ENCODE measurements at places on chromosomes 5 and 9.

DNA sequence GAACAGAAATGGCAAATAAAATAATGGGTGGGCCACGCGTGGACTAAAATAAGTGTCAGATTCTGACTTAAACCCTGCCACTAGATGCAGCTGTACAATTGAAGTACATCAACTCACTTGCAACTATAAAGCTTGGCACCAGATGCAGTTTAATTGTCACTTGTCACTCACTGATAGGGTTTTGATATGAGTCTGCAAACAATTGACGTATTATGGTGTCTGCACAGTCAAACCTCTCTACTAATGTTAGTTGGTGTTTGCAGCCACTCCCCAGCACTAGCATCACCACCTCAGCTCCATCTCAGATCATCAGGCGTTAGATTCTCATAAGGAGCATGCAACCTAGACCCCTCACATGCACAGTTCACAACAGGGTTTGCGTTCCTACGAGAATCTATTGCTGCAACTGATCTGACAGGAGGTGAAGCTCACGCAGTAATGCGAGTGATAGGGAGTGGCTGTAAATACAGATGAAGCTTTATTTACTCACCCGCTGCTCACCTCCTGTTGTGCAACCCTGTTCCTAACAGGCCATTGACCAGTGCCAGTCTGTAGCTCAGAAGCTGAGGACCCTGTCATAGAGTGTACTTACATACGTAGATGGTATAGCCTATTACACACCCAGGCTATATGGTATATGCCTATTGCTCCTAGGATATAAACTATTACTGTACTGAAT, 72.1 kb upstream of the SEMA6A start:
- DNase-seq, result no peak

- DNase-seq, result no peak
Observed at GRCh38 chr5:178382754-178383164, 150.2 kb upstream of the PHYKPL start.

DNA sequence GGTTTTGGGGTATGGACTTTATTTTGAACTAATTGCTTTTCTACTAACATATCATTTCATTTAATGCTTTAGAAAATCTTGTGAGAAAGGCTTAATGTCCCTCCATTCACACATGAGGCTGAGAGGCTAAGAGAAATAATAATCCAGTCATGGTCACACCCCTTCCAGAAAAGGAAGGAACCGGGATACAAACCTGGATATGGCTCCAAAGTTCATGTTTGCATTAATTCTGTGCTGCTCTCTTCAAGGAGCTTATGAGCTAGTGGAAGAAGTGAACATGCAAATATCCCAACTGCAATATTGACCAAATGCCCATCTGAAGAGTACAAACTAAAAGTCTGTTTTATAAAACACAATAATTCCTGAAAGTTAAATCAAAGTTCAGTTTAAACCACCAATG, 732.1 kb upstream of the RIOK2 start:
- DNase-seq, result no peak

DNA sequence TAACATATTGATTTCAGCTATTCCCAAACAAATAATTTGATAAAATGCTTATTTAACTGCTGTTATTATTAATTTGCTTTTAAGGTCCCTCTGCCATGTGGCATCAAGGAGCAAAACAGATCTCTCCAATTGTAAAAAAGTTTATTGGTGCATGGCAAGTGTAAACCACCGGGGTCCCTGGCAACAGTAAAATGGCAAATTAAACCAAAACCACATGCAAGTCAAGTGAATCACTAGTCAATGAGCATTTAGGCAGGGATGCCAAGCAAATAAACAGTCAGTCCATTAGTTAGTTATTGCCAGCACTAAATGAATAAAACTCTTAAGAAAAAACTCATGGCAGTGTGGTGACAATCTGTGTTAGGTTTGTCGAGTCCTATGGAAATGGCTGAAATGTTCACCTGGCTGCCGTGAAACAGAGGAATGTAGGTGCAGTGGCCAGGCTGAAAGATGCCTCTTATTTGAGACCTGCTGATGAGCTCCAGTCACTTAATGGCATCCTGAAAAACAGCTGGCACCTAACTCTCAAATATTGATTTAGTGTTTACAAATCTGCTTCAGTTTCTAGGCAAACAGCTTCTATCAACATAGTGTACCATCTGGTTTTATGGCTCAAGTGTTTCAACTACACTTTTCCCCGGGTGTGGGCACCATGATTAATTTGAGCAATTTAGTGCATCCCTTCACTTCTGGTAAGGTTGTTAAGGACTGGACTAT, 296.5 kb upstream of the ITGA1 start:
- DNase-seq, result no peak

GRCh38 chr5:68242743-68243142, 27.2 kb downstream of the PIK3R1 start:
- DNase-seq, result peak; percentile 58

GRCh38 chr5:21225223-21226064, 1237.4 kb upstream of the CDH18 start:
- DNase-seq, result no peak

DNA sequence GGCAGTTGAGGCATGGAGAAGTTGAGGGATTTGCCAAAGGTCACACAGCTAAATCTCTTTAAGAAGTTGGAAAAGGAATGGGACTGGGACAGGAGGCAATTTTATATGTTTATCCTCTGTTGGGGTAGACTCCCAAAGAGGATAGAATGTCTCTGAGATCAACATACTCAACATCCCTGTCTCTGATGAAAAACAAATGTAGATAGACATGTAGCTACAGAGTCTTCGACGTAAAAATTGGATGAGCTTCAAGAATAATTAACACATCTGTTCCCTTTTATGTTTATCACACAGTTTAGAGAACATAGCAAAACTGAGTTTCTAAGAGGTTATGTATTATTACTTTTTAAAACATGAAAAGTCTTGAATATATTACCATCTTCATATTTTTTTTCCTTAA, 204.6 kb upstream of the CD180 start:
- no peak for DNase-seq

DNA sequence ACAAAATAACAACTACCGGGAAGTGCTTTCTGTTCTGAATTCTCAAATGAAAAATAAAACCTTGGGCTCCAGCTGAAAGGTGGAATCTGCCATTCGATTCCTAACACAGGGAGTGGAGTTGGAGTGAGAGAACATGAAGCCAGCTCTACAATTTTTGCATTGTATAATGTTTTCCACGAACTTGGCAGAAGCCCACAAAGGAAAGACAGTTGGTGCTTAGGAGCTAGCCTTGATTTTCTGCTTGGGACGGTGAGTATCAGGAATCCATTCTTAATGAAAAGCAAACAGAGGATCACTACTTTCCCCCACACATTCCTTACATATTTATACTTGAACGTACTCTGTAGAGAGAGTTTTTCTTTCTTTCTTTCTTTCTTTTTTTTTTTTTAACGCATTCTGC, 74.2 kb upstream of the FBXL7 start:
- peak; percentile 0 for DNase-seq

DNA sequence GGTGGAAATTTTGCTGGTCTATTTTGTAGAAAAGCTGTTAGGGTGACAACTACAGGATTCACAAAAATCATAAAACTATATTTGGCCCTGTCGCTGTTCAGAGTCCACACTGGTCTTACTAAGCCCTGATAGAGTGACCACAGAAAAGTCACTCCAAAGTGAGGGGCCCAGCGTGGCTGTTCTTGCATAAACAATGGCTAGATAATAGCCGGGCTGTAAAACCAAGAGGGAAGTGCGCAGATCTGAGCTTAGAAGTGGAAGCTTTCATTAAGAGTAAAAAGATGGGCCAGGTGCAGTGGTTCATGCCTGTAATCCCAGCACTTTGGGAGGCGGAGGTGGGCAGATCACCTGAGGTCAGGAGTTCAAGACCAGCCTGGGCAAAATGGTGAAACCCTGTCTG, 15.5 kb upstream of the CTSL start:
- no peak for DNase-seq

DNA sequence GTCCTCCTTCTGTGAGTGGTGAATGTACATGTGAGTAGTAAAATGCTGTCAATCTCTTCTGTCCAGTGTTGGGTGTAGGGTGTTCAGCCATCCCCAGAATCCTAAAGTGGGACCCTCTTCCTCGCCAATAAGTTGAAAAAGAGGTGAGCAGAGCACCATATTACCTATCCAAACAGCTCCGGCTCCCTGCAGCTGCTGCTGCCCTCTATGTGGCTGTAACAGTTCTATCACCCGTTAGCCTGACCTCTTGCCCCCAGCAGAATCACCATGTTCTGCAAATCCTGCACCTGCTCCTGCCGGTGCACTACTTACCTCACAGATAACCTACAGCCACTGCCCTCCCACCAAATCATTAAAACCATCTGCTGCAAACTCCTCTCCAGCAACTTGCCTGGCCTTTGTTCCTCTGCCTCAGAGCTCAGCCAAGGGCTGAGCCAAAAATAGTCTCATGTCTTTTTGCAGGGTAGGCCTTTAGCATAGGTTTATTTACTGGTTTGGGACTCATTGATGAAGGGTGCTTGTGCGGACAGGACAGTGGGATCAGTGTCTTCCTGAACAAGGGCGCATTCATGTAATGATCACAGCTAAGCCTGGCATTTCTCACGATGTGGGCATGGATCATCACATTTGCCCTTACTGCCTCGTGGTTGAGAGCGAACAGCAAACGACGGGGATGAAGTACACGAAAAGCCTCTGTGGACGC, 49.6 kb upstream of the CCL21 start:
- no peak for DNase-seq

- no peak for DNase-seq
Observed at GRCh38 chr5:39742916-39743315, 318.1 kb upstream of the DAB2 start.

DNA sequence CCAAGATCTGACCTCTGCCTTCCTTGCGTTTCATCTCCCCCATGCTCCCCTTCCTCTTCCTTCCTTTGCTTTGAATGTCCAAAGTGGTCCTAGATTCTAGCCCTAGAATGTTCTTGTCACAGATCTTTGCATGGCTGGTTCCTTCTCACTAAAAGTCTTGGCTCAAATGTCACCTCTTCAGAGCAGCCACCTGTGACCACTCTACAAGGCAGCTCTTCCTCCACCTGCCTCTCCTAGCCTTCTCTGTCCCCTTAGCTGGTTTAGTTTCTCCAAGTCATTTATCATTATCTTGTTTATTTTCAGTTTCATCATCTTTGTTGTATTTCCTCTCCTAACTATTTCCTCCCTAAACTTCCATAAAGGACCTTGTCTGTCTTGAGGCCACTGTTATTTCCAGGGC, 7.1 kb upstream of the OCLN start:
- DNase-seq, result no peak

GRCh38 chr5:74334762-74335384, 305.7 kb downstream of the ENC1 start:
- no peak for DNase-seq
